ENCODE measurements at places on chromosomes 7 and 10. TPM values are rescaled to one million over a fixed set of nuclear protein-coding genes. Genes with fewer than 3 reads are reported as not detected.

The OR9A2 gene
- total RNA-seq: not detected

GRCh38 chr7:29140873-29141468 lies 5.4 kb downstream of the CPVL start:
- DNase-seq: no peak

The TDRD1 gene
- total RNA-seq: 0.90 TPM

The CRHR2 gene
- total RNA-seq: 0.07 TPM

DNA sequence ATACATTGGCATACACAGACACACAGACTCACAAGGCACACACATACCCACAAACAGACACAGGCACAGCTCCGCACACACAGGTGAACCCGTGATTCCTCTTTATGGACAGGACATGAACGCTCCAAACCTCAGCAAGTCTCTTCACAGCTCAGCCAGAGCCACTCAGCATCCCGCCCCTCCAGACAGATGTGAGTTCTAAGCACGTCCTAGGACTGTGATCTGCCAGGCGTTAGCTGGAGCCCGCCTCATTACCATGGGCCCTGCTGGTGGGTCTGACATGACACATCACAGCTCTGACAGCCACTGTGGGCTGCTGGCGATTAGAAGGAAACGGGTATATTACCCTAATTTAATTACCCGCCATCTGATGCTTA lies 176.7 kb upstream of the PPP2R2D start:
- DNase-seq: no peak

Data from activated CD4-positive, alpha-beta memory T cell treated with anti-CD3 and anti-CD28 coated beads for 36 hours (primary cell).